Psoas muscle (tissue), 8 donors: ENCODE measurements at places on chromosomes 1 and 21. TPM values are rescaled to one million over a fixed set of nuclear protein-coding genes. Genes with fewer than 3 reads are reported as not detected.

DNA sequence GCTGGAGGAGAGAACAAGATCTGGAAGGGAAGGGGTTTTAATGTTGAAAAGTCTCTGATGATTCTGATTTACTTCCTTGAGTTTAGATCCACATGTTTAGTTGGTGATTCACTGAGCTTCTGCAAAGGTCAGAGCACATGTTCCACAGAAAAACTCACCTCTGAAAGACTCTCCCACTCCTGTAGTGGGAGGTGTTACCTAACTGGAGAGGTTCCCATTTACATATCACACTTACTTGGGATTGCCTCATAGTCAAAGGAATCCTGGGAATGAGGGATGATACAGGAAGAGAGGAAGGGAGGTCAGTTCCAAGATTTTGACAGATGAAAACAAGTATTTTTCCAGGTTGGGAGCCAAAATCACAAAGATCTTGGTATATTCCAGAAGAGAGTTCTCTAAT lies 2.7 kb upstream of the NTNG1 start:
- DNase-seq: no peak

DNA sequence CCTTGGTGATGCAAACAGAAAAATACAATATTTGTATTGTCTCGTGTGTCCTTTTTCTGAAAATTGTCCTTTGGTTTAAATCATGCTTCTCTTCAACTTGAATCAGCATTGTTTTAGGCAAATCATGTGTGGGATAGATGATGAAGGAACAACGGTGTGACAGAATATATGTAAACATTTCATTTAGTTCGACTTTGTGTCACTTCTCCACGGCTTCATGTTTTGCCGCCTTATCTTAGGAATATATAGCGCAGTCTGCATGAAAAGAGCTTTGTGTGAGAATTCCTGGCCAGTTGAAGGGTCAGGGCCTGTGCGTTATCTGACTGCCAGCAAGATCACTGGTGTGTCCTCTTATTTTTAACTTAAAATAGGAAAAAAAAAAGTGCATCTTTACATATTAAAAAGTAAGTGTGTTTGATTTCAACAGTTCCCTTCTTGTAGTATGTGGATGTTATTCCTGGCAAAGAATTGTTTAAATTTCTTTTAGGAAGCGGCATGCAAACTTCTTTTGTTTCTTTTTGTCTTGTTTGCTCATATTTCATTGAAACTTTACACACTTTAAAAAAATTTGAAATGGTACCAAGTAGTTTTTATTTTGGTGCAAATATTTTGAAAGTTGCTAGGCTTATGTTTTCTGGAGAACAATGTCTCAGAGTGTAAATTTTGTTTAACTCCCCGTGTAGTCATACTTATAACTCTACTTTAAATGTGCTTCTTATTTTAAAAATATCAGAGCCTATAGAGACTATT lies 465.2 kb downstream of the USP25 start:
- no peak for DNase-seq

- DNase-seq: no peak
Observed at GRCh38 chr1:227654858-227655752, 80.0 kb downstream of the JMJD4 start.

DNA sequence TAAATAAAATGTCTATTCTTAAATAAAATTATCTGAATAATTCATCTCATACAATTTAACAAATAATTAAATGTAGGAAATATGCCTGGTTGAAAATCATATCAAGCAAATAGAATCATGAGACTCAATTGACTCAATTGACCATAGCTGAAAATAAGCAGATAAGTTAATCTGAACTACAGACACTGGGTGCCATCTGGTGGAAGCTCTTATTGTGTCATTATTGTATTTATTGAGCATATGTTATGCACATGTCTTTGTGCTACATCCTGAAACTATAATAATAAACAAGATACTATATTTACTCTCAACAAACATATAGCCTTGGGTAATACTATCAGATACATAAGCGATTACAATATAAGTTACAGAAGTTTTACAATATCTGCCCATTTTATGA lies 41.0 kb downstream of the BRINP3 start:
- no peak for DNase-seq

DNA sequence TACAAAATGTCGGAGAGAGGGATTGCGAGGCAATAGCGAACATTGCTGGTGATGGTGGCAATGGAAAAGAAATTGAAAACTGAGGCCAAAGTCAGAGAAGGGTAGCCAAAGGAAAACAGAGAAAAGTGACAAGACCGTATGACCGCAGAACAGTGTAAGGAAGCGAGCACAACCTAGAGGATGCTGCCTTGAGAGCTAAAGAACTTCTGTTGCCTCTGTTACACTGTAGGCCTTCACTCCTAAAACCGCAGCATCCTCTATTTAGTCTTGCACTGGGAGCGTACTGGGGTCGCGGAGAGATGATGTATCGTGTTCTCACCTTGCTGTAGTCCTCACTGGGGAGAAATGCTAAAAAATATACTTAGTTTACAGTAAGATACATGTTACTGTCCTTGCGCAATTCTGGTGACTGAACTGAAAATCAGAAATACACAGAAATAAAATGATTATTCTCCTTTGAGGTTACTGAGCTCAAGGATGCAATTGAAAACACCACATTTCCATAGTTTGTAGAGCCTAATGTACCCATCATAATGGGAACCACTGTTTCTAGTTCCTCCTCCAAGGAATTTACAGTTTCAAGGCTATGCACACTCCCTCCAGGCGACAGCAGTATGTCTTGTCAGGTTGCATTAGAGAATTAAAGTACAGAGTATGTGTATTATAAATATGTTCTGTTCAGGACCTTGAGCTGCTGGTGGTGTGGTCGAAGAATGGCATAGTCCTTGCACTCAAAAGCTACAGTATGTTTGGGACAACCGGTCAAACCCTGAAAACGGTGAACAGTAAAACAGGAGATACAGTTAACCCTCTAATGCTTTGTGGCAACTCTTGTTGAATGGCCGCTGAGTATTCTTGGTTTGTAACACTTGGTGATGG lies 1.3 kb downstream of the NEK7 start:
- no peak for DNase-seq

GRCh38 chr1:230243146-230243545 lies 176.1 kb downstream of the GALNT2 start:
- DNase-seq: no peak

- DNase-seq: peak; percentile 31
Observed at GRCh38 chr1:28983509-28984310, 69.3 kb downstream of the EPB41 start.

LRRC71 gene
- 0.03 TPM for polyA plus RNA-seq

DNAI4 gene
- 0.18 TPM for polyA plus RNA-seq

IL20 gene
- not detected for polyA plus RNA-seq

FAM110D gene
- polyA plus RNA-seq: 1.7 TPM
